ENCODE measurements at places on chromosomes 5 and 9.
A peak's percentile ranks its signal among the peaks of the same experiment; 100 is the strongest.

- no peaks in the 10 kb centered on the region for H3K27me3 ChIP-seq
- H3K27ac ChIP-seq, result no peak overlapping the region
- no peaks in the 10 kb centered on the region for H3K36me3 ChIP-seq
- no peak for DNase-seq
Observed at GRCh38 chr5:130222573-130222972, 318.3 kb downstream of the CHSY3 start.

DNA sequence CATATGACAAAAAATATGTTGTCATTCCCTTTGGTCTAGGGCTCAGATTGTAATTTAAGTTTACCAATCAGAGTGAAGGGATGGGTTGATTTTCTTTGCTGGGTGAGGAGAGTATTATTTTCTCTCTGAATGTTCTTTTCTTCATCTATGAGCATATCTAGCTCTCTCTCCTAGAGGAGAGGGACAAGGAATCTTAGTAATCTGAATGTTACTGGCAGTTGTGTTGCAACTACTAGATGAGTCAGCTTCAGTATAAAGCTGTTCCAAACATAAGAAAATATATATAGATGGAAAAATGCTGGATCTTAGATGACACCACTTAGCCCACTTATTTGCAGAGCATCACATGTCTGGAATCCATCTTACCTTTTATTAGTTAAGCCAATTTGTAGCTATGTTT, 259.3 kb downstream of the TUSC1 start:
- no peaks in the 10 kb centered on the region for H3K36me3 ChIP-seq
- no peak overlapping the region for H3K4me3 ChIP-seq
- no peaks in the 10 kb centered on the region for H3K4me1 ChIP-seq
- no peak for DNase-seq

DNA sequence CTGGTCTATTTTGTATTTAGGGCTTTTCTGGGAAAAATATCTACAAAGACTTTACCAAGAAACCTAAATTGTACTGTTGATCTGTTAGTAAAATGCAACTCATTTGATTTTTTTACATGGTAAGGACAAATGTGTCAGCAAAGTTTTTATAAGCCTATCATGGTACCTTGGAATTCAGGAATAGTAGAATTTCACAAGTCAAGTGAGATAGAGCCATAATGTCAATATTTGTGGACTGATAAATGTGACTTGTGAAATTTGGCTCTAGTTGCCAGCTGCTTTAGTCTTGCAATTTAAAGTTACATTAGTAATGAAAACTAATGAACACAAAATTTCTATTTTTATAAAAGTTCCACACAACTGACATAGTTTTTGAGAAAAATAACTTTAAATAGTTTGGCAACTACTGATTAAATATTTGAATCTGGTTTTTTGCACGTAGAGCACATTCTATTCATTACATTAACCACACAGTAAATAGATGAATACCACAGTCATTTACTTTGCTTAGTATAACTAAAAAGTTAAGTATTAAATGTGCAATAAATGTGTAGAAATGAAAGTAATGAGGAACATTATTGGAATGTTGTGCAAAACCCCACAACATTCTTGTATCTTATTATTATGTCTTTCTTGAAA, 41.2 kb upstream of the RIOK2 start:
- H3K4me3 ChIP-seq, result no peak overlapping the region
- DNase-seq, result peak; percentile 22
- H3K27me3 ChIP-seq, result no peaks in the 10 kb centered on the region
- no peaks in the 10 kb centered on the region for H3K36me3 ChIP-seq
- no peak overlapping the region for H3K27ac ChIP-seq

DNA sequence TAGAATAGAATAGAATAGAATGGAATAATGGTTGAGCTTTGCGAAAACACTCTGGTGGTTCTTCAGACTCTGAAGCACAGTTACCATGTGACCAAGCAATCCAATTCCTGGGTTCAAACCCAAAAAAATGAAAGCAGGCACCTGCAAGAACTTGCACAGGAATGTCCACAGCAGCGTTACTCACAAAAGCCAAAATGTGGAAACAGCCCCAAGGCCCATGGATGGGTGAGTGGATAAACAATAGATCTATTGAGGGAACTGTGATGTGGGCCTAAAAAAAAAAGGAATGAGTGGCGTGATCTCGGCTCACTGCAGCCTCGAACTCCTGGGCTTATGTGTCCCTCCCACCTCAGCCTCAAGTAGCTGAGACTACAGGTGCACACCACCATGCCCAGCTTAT, 21.4 kb upstream of the TMEM250 start:
- H3K4me1 ChIP-seq, result no peaks in the 10 kb centered on the region
- no peak for DNase-seq
- H3K36me3 ChIP-seq, result no peaks in the 10 kb centered on the region
- H3K27ac ChIP-seq, result no peak overlapping the region

GRCh38 chr5:72720205-72720604, 96.3 kb upstream of the TNPO1 start:
- no peak for DNase-seq
- H3K4me3 ChIP-seq, result no peak overlapping the region
- no peaks in the 10 kb centered on the region for H3K4me1 ChIP-seq
- no peaks in the 10 kb centered on the region for H3K36me3 ChIP-seq
- H3K27me3 ChIP-seq, result peaks cover 4% of the 10 kb centered on the region
